Activated CD4-positive, alpha-beta T cell treated with anti-CD3 and anti-CD28 coated beads, Interleukin-2, amount 50 U/mL, for 1 hour (primary cell): ENCODE measurements at places on chromosomes 11 and 22.

DNA sequence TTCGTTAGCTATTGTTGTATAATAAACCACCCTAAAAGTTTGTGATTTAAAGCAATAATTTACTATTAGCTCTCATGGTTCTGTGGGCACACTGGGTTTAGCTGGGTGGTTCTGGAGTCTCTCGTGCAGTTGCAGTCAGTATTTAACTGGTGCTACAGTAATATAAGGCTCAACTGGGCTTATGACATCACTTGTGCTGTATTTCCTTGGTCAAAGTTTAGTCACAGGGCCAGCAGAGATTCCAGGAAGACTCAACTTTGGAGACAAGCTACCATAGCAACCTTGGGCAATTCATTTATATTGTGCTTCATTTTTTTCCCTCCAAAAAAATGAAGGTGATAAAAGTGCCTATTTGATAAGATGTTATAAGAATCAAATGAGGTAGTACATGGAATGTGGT, 204.2 kb upstream of the GUCY1A2 start:
- no peak for DNase-seq

DNA sequence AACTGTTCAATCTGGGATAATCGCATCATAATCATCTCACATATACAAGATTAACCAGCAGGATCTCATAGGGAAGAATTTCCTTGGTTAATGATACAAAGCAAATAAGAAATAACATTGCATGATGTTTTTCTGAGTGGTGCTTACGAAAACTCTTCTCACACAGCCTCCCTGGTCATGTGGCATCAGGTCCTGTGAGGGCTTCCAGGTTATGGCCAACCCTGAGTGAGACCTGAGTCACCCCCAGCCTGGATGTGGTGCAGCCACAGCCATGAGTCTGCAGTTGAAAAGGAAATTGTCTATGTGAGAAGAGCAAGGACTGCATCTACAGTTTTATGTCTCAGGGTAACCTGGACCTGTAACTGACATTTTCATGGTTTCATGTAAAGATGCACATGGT, 90.5 kb upstream of the XKR3 start:
- DNase-seq = no peak

- DNase-seq = no peak
Observed at GRCh38 chr11:106208760-106209159, 131.3 kb downstream of the AASDHPPT start.

DNA sequence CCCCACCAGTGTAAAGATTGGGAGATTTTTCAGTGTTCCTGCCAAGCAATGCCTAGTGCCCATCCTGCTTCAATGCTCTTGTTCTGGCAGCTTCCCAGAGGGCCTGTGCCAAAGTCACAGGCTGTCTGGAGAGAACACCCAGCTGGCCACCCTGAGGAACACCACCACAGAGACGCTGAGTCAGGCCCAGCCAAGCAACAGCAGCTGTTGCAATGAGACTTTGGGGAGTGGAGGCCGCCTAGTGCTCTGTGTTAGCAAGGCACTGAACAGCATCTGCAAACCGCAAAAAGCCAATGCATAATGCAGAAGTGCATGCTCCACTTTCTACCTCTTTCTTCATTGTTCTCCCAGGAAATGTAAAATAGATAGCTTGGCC, 168.1 kb downstream of the NXPE2 start:
- DNase-seq = no peak

DNA sequence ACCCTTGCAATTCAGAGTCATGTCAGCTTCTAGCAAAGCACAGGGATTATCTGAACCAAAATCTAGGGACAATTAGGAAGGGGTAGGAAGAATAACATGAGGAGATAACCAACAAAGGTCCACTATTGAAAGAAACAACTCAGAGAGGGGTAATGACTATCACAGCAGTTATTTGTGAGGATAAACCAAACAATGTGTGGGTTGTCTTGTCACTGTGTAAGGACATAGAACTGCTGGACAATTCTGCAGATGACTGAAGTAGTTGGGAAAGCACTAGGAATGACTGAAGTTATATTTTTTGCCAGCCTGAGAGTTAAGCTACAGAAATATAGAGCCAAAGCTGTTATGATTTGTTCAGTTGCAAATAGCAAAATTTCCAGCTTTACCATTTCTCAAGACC, 858.4 kb upstream of the CCDC90B start:
- no peak for DNase-seq

DNA sequence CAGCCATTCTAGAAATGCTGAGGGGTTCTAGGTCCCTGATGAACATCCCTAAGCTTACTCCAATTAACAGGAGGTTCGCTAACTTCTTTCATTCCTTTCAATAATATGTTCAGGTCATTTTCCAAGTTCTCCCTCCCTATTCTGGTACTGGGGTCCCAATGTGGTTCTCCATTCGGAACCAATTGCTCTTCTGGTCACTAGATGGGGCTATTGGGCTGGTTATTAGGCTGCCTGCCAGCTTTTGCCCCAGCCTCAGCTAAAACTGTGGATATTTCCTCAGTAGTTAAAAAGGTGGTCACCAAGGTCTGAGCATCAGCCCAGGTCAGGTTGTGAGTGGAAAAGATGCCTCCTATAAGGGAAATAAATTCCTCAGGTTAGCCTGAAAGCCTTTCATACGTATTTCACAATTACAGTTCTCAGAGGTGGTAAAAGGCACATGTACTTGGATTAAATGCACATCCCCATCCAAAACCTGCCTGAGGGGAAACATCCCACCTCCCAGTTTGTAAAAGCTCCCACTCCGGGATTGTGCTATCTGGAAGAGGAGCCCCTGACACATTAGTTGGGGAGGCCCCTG, 161.1 kb upstream of the CCDC179 start:
- no peak for DNase-seq

DNA sequence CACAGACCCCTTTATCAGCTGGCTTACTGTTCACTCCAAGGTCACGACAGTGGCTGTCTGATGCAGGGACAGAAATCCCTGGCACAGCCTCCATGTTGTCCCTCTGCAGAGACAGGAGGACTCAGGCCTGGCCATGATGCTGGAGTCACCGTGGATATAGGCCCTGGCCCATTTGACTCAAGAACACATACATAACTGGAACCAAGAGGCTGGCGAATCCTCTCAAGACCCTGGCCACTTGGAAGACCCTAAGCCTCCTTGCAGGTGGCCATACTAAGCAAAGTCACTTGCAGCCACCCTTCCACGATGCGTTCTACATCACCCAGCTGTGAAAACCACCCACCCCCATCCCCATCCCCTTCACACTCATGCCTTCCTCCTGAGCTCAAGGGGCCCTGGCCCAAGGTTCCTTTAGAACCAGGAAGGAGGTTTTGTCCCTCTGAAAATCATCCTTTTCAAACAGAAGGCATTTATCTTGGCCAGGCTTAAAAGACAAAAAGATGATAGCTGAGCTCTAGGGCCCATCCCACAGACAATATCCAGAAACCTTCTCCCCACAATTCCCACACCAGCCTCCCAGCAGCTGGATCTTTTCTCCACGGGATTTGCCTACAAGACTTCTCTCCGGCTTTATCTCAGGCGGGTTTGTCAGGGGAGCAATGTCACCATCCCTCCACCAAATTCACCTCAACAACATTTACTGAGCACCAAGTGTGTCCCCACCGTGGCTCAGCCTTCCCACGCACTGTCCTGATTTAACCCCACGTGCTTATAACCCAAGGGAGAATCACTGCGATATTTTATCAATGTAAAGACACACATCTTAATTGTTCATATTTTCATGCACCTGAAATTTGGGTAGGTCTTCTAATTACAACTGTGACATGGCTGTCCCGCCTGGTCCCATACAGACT, 123.4 kb upstream of the SERPIND1 start:
- no peak for DNase-seq

DNA sequence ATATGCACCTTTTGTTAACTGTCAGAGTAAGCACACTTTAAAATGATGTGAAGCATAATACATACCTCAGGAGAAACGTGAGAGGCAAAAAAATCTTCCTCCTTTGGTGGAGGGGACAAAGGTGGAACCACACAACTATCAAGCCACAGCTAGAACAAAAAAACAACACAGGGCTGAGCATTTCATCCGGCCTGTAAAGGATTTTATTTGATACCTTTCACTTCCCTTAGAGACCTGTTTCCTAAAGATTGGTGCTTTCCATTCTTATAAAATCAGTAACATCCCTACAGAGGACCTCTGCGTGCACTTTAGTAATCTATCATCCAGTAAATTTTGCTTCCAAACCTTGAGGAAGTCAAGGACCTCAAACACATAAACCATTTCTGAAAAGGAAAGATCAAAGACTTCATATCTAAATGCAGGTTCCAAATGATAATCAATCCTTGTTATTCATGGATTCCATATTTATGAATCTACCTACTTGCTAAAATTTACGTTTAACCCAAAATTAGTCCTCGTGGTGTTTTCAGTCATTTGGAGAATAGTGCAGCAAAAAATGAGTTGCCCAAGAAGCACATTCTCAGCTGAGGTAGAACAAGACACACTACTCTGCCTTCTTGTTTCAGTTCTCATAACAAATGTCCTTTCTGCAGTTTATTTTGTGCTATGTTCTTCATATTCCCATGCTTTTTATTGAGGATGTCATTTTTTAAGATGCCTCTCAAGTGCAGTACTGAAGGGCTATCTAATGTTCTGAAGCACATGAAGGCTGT, 22.7 kb downstream of the ARFGAP3 start:
- DNase-seq = no peak

DNA sequence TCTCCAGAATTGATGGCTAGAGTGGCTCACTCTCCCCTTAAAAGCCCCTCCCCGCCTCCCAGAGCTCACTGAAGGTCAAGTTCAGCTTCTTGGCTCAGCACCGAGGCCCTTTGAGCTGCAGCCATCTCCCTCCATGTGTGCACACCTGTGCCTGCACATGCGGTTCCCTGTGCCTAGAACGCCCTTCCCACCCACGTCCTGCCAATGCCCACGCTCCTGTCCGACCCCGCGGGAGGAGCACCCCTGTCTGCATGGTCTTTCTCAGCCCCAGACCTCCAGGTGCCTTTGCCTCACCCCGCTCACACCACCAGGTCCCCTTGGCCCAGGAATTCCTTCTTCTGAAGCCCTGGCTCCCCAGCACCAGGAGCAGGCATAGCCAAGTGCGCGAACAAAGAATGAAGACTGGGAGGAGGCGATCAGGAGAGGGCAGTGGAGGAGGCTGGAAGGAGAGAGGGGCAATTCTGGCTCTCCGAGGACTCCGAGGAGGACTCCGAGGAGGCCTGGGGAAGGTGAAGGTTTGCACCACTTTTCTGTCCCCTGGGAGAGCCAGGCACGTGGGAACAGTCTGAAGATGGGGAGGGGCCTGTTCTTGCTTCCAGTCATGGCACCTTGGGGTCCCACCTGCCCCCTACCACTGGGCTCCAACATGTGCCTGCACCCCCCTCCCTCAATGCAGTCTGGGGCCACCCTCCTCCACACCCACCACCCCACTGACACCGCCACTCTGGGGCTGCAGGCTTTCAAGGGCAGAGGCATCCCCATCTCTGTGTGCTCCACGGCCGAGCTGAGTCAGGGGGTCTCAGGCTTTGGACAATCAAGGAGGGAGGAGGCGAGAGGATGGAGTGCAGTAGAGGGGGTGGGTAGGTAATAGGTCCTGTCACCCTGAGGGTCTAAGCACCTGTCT, 17.7 kb downstream of the IGF2 start:
- DNase-seq = no peak

DNA sequence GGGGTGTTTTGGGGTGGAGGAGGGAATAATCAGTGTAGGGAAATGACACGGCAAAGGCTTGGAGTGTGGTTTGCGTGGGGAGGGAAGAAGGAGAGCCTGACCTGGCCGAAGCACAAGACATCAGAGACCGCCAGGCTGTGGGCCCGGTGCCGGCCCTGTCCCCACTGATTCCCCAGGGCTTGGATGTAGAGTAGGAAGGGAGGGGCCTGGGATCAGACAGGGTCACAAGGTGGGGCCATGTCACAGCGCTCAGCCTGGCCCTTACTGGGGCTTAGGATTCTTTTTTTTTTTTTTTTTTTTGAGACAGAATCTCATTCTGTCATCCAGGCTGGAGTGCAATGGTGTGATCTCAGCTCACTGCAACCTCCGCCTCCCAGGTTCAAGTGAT, 9.8 kb downstream of the PICK1 start:
- DNase-seq = no peak

GRCh38 chr11:28243061-28243460, 134.9 kb downstream of the METTL15 start:
- no peak for DNase-seq

DNA sequence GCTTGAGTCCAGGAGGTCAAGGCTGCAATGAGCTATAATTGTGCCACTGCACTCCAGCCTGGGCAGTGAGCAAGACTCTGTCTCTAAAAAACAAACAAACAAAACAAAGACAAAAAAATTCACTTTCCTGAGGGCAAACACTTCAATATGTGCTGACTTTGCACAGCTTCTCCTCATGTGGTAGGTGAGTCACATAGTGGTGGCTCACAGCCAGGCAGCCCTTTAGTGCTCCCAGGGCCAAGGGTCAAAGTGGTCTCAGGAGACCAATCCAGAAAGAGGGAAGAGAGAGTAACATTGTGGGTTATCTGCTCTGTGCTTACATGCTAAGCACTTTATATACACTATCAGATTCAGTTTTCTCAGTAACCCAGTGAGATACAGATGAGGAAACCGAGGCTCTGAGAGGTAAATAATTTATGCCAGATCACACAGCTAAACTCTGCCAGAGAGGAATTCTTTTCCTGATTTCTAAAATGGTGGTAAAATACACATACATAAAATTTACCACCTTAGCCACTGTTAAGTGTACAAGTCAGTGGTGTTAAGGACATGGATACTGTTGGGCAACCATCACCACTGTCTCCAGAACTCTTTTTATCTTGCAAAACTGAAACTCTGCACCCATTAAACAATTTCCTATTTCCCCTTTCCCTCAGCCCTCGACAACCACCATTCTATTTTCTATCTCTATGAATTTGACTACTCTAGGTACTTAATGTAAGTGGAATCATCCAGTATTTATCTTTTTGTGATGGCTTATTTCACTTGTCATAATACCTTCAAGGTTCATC, 231.7 kb upstream of the NARS2 start:
- no peak for DNase-seq
